ENCODE measurements at places on chromosomes 16 and 17. TPM values are rescaled to one million over a fixed set of nuclear protein-coding genes. Genes with fewer than 3 reads are reported as not detected.
A peak's percentile ranks its signal among the peaks of the same experiment; 100 is the strongest.

EXOC3L1 gene
- total RNA-seq, result 16.7 TPM

- DNase-seq, result no peak
These were observed 3.9 kb downstream of the APRT start for GRCh38 chr16:88807626-88808453.

DNA sequence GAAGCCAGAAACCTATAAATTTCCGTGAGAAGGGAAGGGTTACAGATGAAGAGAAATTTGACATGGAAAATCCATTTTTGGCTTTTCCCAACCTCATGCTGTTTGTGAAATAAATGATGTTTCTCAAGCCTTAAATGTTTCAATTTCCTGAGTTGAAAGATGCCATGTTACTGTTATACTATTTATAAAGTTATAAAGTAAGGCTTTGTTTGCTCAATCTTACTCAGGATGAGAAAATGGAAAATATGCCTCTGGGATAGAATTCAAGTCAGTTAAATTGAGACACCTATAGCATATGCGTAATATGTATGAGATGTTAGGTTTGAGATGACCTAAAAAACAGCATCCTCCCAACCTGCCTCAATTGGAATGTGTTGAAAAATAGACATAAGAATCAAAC is 19.9 kb upstream of the FAM20A start:
- no peak for DNase-seq

DNA sequence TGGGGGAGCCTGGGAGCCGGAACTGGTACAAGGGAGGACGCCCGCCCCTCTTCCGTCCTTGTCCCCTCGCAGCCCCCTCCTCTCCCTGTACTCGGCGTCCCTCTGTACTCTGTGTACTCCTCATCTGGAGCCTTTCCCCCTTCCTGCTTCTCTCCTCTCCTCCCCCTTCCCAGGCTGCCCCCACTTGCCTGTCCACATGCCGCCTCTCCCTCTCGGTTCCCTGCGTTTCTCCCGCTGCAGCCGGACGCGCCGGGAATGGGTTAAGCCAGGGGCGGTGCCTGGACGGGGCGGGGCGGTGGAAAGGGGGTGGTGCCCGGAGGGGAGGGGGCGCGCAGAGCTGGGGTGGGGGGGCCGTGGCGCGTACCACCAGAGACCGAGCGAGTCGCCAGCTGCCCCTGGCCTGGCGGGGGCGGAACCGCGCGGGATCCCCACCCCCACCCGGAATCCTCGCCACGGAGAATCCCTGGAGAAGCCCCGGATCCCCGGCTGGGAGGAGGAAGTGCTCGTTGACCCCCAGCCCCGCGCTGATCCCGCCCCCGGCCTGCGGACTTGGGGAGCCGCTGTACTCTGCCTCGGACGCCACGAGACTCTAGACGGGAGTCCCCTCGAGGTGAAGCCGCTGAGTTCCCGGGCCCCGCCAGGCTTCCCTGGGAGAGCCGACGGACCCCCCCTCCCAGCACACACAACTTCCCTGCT is 22.6 kb downstream of the GJD3 start:
- DNase-seq, result peak; percentile 90

Data from ovary (tissue), 10 donors.